Keratinocyte (primary cell): ENCODE measurements at places on chromosomes 4 and X. TPM values are rescaled to one million over a fixed set of nuclear protein-coding genes. Genes with fewer than 3 reads are reported as not detected.

GRCh38 chr4:143403553-143403820 lies 66.8 kb downstream of the GAB1 start:
- no peak for DNase-seq

GRCh38 chrX:43504394-43504793 lies 151.7 kb upstream of the MAOA start:
- DNase-seq, result no peak

- DNase-seq, result no peak
Observed at GRCh38 chr4:56744030-56744429, 62.9 kb upstream of the HOPX start.

DNA sequence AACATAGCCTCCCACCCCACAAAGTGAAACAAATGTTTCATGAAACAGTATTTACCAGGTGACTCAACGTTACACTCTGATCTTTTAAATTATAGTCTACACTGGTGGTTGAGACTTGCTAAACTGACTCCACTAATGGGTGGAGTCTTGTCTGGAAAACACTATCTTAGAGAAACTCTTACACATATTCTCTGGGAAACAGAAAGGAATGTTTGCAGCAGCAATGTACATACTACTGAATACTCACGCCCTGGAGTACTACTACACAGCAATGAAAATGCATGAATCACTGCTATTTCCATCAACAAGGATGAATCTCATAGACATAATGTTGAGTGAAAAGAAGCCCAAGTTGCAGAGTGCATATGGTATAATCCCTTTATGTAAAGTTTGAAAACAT lies 208.5 kb upstream of the IGFBP7 start:
- no peak for DNase-seq

DNA sequence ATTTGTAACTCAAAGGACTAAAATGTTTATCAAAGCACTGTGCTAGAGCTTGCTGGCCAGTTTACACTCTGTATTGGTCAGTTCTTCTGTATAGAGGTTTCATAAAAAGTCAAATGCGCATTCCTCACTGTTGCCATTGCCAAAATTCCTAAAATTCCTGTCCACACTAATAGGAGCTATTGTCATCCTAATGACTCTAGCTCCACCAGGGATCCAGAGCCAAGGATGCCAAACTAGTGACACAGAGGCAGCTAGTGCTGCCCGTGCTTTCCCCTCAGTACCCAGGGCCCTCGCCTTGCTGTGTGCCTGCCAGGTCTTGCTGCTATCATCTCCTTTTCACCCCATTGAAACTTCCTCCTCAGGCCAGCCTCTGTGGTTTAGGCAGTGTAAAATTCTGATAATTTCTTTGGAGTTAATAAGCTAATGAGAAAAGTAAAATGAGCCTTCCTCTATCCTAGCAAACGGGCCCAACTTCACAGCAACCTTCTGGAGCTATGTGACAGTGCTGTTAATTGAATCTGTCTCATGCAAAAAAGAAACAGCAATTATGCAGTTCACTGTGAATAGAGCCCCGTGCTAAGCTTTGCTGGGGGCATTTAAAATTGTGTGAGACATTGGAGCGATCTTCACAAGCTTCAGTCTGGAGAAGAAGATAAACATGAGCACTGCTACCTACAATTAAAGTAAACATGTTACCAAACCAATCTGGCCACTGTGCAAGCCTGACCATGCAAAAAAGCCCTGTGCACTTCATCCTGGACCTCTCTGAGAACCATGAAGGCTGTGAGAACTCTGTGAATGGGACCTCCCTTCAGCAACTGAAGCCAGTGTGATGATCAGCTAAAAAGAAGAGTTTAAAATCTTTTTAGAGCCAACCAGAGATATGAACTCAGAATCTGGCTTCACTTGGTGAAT lies 43.1 kb upstream of the FGF2 start:
- peak; percentile 69 for DNase-seq

DNA sequence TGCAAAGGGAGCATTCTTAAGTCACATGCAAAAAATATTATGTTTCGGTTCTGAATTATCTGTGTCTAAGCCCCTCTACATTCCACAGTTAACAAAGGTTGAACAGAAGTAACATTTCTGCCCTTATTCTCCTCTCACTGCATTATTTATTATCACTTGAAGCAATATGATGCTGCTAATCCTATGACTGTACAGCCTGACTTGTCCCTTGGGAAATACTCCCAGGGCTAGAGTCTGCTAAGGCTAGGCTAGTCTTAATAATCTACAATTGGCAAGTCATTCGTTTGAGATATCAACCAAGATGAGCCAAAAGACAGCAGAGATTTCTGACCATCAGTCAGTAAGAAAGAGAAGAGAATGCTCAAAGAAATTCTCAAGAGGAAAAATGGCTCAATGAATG lies 226.9 kb upstream of the HCCS start:
- DNase-seq, result no peak

- DNase-seq, result no peak
Observed at GRCh38 chr4:88107406-88108107, 50.9 kb downstream of the ABCG2 start.

GRCh38 chr4:64495946-64496345 lies 86.7 kb upstream of the TECRL start:
- DNase-seq, result no peak

GRCh38 chr4:134117392-134118183 lies 84.0 kb downstream of the PABPC4L start:
- DNase-seq, result no peak

DNA sequence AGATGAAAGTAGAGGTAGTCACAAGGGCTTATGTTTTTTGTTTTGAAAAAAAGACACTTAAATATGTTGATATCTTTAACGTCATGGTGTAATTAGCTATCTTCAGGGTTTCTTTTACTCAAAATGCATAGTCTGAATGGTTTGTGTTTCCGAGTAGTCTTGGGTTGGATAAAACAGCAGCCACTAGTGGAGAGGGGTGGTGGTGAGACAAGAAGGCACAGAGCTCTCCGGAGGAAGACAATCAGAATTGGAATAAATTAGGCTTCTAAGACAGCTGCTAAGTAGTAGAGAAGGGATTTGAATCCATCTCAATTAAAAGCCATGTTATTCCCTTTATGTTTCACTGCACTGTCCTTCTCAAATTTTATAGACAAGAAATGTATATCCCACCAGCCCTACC lies 240.4 kb upstream of the VEGFC start:
- no peak for DNase-seq

GRCh38 chr4:21002286-21002685 lies 302.0 kb downstream of the PACRGL start:
- no peak for DNase-seq

GRCh38 chr4:182895791-182896292 lies 21.3 kb downstream of the DCTD start:
- no peak for DNase-seq

DNA sequence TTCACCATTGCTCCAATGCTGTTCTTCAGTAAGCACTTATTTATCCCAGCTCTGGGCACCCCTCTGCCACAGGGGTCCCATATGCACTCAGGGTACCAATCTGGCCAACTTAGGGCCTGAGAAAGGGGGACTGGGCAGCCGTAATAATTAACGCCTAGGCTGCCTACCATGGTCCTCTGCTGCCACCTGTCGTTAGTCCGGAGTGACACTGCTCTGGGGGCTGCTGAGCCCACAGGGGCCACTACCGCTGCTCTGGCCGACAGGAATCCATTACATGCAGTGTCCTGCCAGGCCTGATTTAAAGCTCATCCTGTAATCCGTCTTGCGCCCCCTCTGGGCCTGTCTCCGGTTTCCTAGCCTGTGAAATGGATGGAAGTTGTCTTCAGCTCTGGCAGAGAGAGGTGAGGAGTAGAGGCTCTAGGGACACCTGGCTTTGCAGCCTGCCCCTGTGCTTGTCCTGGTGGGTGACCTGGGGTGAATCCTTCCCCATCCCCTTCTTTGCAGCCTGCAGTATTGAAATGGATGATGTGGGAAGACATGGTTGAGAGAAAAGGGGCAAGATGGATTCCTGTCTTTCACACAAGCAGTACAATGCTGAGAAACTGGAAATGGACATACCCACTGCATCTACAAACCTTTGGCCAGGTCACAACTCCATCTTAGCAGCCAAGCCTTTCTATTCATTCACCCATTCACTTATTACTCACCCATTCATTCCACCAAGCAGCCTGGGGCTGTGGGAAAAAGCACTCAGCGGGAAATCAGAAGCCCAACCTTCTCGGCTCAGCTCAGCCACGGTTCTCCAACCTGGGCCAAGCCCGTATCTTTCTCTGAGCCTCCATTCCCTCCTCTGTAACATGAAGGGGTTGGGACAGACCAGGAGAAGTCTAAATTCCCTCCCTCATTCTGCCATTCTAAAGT lies 116.3 kb upstream of the NALF2 start:
- DNase-seq, result no peak

- no peak for DNase-seq
Observed at GRCh38 chr4:27128443-27128842, 267.8 kb downstream of the STIM2 start.

DNA sequence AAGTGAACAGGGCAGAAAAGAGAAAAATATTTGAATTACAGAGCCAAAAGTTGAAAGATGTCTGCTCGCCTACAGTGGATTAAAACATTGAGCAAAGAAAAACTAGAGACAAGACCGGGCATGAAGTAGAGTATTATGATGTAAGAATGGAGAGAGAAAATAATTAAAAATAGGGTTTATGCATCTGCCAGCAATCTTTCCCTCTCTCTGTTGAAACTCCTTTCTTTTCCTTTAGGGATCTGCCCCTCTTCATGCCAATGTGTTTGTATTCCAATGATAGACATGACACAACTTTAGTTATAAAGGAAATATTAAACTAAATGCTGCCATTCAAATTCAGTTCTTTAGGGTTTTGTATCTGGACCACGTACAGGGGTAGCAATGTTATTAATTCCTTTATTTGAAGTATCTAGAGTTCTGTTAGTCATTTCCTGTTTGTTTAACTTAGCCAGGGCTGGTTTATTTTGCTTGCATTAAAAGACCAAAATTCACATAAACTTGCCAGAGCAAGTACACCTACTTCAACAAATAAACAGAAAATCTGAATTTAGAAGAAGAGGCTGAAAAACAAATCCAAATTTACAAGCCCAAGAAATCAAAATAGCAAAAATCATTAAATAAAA lies 202.6 kb downstream of the SPOCK3 start:
- DNase-seq, result no peak

DNA sequence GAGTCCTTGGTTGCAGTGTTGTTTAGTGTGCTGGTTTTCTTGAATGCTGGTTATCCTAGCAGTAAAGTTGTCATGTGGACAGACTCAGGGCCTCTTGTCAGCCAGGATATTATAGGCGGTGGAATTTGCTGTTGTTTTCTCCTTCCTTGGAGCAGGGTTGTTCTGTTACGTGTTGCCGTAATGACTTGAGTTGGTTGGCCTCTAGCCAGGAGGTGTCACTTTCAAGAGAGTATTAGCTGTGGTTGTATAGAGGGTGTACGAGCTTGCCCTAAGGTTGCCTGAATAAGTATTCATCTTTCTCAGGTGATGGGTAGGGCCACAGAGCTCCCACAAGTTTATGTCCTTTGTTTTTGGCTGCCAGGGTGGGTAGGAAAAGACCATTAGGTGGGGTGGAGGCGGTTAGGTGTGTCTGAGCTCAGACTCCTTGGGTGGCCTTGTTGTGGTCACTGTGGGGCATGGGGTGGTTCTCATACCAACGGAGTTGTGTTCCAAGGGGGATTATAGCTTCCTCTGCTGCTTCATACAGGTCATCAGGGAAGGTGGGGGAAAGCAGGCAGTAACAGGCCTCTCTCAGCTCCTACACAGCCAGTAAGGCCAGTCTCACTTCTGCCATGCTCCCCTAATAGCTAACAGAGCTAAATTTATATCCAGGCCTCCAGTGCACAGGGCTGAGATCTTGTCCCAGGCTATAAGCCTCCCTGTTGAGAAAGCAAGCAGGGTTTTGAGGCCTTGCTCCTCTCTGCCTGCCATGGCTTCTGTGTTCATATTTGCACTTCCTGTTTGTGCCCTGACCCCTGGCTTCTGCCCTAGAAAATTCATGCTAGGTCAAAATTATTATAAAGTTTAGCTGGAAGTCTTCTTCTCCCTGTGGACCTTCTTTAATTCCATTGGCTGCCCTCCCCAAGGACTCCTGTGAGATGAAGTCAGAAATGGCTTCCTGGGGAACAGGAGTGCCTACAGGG lies 594.7 kb downstream of the RAPGEF2 start:
- DNase-seq, result no peak

DNA sequence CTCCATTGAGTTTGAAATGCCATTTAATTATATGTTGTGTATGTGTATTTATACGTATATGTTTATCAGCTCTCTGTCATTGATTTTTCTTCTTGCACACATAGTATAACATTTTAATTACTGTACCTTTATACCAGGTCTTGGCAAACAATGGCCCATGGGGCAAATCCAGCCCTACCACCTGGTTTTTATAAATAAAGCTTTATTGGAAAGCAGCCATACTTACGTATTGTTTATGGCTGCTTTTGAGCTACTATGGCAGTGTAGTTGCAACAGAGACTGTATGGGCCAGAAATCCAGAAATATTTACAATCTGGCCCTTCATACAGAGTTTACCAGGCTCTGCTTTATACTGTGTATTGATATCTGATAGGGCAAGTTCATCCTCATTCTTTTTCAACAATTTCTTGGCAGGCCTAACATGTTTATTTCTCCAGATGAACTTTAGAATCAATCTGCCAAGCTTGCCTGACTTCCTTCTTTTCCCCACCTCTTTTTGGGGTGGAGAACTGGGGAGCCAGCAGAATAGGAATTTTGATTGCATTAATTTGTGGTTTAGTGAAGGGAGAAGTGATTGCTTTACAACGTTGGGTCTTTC lies 15.8 kb downstream of the DCUN1D4 start:
- DNase-seq, result no peak

- peak; percentile 21 for DNase-seq
Observed at GRCh38 chr4:159764343-159764952, 661.6 kb downstream of the RAPGEF2 start.

- DNase-seq, result no peak
Observed at GRCh38 chrX:103175944-103176753, 38.8 kb upstream of the BEX4 start.

DNA sequence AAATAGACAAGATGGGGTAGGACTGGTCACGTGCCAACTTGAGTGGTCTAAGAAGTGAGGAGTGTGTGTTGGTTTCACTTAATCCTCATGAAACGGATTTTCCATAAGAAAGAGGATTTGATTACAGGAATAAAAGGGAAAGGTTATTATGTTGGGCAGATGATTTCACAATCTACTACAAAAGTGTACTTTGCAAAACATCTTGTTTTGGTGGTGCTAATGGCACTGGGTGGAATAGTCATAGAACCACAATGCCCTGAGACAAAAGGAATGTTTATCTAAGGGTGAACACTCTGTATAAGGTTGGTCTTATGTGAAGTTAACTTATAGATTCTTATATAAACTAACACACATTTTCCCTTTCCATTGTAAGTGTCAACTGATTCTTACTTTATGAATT lies 45.6 kb downstream of the GLUD2 start:
- no peak for DNase-seq

GRCh38 chr4:185472103-185472542 lies 590 bp upstream of the CCDC110 start:
- DNase-seq, result no peak

DTHD1 gene
- polyA plus RNA-seq, result not detected in 3 replicates

CT45A10 gene
- polyA plus RNA-seq, result not detected in 3 replicates

SPARCL1 gene
- polyA plus RNA-seq, result not detected in 3 replicates

GLRB gene
- polyA plus RNA-seq, result 0.77 to 1.0 TPM (median 0.80 TPM) in 3 replicates

RPA4 gene
- polyA plus RNA-seq, result 0.06 to 0.30 TPM (median 0.11 TPM) in 3 replicates

BGN gene
- 0.03 to 0.12 TPM (median 0.07 TPM) in 3 replicates for polyA plus RNA-seq

SH3RF1 gene
- polyA plus RNA-seq, result 4.6 to 16.8 TPM (median 9.5 TPM) in 3 replicates

UGT2B17 gene
- polyA plus RNA-seq, result 0.05 TPM in 2 of 3 replicates, not detected in the other

APOO gene
- 14.5 to 22.7 TPM (median 20.8 TPM) in 3 replicates for polyA plus RNA-seq
